ENCODE measurements at places on chromosomes 13 and 19.
A peak's percentile ranks its signal among the peaks of the same experiment; 100 is the strongest.

DNA sequence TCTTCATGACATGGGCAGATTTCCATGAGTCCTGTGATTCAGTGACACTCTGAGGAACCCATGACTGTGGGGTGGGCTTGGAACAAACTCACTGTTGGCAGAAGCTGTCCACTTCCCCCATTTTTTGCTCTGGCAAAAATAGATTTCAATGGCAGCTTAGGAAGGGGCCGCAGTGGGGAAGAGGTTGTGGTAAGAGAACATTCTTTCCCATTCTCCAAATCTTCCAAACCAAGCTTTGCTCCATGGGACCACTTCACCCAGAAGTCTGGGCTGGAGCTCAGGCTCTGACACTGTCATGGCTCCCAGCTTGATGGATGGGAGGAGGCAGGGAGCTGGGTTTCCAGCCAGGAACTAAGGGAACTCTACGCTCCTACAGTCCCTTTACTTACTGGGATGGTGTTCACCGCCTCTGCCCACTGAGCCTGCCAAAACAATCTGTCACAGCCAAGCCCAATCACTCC is 24.9 kb upstream of the MEDAG start:
- DNase-seq: no peak

GRCh38 chr13:108768035-108768434 is 138.6 kb downstream of the MYO16 start:
- DNase-seq: no peak

DNA sequence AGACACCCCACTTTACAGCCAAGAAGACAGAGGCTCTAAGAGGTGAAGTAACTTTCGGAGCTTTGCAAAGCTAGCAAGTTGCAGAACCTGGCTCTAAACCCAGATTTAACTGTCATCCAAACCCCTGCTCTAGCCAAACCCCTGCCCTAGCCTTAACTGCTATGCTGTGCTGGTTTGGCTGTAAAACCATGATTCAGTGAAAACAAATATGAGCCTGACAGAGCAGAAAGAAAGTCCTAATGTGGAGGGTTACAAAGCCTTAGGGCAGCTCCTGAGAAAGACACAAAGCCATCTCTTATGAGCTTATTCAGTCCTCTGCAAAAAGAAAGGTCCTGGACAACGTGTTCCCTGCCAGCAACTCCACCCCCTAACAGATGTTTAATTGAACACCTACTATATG is 172.8 kb downstream of the KATNAL1 start:
- DNase-seq: no peak

GRCh38 chr19:9940778-9941177 is 4.5 kb upstream of the OLFM2 start:
- DNase-seq: no peak

DNA sequence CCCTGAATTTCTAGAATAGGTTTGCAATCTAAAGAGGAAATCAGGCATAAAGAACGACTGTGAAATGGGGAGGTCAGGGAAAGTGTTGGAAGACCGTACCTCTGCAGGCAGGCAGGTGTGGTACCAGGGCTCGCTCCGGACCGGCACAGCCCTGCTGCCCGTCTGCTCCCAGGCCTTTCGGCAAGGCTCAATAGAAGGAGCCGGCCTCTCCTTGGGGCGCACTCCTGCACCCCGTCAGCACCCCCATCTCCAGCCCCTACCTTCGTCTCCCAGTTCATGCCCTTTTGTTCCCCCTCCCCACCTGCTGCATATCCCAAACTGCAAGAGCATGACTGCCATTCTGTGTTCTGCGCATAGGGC is 139.8 kb upstream of the SOX1 start:
- no peak for DNase-seq

- DNase-seq: no peak
Observed at GRCh38 chr13:110425444-110425780, 118.3 kb downstream of the COL4A2 start.

GRCh38 chr13:94656766-94657165 is 55.1 kb downstream of the GPR180 start:
- no peak for DNase-seq

GRCh38 chr13:110797230-110797877 is 83.9 kb downstream of the ING1 start:
- DNase-seq: no peak

DNA sequence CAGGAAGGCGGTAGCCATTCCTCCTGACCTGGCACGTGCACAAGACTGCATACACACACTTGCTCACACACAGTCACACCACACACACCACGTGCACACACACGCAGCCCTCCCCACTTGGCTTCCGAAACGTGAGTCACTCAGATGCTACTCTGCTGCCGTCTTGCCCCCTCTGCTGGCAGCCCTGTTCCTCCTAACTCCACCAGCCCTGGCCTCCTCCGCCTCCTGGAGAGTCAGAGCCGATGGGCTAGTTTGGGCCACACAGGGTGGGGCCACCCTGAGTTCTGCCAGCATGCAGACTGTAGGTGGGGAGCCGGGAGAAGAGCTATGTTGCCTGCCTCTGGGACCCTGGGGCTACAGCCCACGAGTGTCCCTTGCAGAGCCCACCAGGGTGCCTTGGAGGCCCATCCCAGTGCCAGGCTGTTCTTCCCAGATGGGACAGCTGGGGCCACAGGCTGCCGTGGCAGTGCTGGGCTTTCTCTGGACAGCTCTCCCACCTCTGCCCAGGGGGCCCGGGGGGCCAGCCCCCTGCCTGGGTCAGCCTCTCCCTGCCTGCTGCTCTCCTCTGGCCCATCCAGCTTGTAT is 12.1 kb downstream of the PIN1 start:
- DNase-seq: no peak

GRCh38 chr19:53388904-53389303 is 6.0 kb upstream of the ZNF765 start:
- DNase-seq: no peak

GRCh38 chr13:107324416-107325204 is 756.7 kb upstream of the ARGLU1 start:
- no peak for DNase-seq

DNA sequence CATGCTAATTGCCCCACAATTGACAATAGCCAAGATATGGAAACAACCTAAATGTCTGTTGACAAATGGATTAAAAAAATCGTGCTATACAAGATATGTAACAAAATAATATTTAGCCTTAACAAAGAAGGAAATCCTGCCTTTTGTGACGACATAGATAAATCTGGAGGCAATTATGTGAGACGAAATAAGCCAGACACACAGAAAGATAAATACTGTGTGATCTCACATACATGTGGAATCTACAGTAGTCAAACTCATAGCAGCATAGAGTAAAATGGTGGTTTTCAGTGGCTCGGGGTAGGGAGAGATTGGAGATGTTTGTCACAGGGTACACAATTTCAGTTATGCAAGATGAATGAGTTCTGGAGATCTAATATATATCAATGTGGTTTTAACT is 895.8 kb downstream of the SLITRK6 start:
- no peak for DNase-seq

DNA sequence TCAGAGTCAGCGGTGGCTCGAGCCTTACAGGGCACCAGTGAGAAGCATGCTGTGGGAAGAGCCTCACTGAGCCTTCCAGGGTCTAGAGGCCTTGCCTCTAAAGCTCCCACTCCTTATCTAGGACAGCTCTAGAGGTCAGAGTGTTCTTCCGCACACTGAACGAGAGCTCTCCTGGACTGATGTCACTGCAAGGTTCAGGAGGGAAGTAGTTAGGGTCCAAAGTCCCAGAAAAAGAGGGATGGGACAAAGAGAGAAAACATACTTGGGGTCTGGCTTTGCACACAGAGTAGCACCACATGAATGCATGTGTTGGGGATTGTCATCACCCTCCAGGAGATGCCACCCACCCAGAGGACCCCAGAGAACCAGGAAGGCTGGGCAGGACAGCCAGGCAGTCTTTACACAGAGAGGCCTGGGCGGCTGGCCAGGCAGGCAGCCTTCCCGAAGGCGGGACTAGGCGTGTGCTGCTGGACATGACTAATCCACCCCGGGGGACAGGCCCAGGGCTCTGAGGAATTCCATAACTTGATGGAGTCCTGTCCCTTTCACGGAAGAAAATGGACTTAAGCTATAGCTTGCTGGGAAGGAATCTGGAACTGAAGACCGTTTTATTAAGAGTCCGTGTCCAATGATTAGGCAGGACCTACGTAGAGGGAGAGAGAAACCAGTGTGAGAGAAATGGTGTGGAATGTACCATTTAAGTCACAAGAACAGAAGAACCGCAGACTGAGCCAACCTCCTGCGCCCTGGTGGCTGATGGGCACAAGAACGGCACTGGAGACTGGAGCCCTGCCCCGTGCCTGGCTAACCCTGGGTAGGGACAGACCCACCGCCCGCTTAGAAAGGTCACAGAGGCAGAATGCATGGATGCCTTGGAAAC is 16.6 kb upstream of the EPHX3 start:
- no peak for DNase-seq

GRCh38 chr13:98050041-98050466 is 92.8 kb upstream of the FARP1 start:
- DNase-seq: no peak

DNA sequence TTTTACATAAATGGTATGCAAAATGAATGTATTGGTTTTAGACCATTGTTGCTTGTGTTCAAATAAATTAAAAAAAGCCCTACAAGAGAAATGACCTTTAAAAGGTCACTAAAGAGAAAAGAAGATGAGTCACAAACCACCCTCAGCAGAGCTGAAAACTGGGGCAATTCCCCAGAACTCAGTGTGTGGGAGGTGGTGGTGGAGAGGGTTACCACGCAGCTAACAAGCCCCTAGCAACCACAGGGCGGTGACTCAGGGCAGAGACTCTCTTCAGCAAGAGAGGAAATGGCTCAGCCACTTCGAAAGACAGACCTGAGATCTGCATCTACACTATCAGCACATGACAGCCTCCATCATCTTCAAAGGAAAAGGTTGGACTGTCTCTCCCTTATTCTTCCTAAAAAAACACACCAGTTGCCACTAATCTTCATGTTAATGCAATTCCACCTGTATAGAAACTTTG is 29.4 kb upstream of the NDFIP2 start:
- peak; percentile 54 for DNase-seq

DNA sequence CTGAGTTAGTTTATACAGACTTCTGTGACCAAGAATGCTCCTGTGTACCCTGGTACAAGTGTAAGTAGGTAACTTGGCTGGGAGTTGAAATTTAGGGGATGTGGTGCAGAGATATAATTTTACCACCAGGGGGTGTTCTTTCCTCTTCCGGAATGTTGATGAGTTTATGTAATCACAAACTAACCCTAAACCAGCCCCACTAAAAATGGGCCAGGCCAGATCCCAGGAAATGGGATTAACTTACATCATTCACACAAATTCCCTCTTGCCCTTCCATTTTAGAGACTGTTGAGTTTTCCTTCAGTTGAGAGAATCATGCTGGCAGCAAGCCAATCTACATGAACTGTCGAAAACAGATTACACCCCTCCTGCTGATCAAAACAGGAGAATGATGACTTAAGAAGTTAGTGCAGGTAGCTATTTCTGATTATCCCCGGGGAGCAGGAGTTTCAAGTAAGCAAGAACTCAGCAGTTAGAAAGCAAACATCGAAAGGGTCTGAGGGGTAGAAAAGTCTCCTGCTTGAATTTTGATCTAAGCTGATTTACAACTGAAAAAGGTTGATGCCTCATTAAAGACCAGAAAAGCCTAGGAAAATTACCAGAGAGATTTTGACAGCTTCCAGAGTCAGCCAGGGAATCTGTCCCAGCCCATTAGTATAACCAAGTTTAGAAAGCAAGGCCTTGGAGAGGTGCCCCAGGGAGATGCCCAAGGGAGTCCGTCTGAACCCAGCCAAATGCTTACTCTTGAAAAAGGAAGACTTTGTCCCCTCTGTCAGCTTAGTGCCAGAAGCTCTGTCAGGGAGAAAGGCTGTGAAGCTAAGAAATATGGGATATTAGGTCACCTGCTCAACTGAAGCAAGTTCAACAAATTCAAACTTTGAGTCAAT is 32.3 kb upstream of the MED4 start:
- peak; percentile 11 for DNase-seq

- no peak for DNase-seq
Observed at GRCh38 chr13:50404116-50404515, 388.9 kb downstream of the KCNRG start.

- no peak for DNase-seq
Observed at GRCh38 chr13:102555914-102556553, 40.8 kb upstream of the TPP2 start.

DNA sequence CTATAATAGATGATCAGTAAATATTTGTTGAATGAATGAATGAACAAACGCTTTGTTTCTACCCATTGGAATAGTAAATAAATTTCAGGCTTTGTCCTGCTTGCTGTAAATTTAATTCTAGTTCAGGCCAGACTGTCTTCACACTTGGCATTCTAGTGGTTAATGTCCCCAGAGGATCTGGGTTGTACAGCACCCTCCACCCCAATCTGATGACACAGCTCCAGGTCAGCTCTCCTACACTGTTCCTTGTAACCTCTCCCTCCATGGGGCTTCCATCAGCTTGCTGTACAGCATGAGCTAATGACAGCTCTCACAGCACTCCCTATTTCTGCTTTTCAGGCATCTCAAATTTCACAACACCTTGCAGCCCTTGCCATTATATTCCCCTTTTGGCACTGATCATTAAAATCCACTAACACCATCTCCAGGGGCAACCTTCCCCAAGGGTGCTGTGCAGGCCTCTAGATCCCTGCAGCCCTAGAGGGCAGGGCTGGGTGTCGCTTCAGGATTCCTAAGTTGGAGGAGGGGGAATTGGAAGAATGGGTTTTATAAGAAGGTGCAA is 12.7 kb upstream of the KL start:
- DNase-seq: no peak

GRCh38 chr19:17652627-17653026 is 35.5 kb downstream of the UNC13A start:
- no peak for DNase-seq

GRCh38 chr19:16914421-16914820 is 25.6 kb downstream of the F2RL3 start:
- no peak for DNase-seq

GRCh38 chr13:63011996-63012395 is 1596.3 kb upstream of the PCDH20 start:
- no peak for DNase-seq

DNA sequence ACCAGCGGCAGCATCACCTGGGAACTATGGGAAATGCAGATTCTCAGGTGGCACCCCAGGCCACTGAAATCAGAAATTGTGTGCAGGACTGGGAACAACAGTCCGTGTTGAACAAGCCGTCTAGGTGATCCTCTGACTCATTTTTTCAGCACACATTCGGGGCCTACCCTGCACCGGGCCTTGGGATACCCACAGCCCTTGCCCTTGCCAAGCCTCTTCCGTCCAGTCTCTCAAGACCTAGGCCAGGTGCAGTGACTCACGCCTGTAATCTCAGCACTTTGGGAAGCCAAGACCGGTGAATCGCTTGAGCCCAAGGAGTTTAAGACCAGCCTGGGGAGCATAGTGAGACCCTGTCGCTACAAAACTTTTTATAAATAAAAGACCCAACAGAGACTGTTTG is 18.3 kb downstream of the TGFB1 start:
- DNase-seq: no peak

DNA sequence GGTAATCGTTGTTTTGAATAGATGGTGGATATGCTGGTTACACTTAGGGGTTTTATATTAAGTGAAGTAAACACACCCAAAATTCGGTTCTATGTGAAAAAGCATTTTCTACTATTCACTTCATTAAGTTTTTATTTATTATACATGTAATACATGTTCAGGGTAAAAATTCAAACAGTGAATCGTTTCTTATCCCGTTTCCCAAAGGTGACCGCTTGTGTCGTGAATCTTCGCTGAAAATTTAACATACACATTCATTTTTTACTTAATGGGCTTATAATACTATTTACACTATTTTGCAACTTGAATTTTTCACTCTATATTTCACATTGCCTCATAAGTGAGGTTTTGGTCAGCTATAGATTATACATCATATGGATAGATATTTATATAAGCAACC is 24.5 kb downstream of the IPO5 start:
- DNase-seq: no peak

Measured in T-helper 17 cell (primary cell).